ENCODE measurements at places on chromosomes 3 and 15.

DNA sequence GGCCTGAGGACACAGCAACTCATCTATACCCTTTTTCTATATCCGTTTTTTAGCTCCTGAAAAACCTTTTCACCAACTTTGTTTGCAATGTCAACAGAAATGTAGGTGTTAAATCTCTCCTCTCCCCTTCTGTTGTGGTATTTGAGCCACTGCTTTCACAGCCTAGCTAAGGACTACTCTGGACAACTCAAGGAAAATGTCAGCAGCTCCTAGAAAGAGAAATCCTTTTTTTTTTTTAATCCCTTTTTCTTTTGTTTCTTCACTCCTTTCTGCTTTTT, 176.6 kb downstream of the KLHL25 start:
- DNase-seq = no peak

- no peak for DNase-seq
These were observed 3.0 kb downstream of the CCR2 start for GRCh38 chr3:46356909-46357308.

- DNase-seq = no peak
These were observed 172.6 kb upstream of the UMPS start for GRCh38 chr3:124557433-124558232.

DNA sequence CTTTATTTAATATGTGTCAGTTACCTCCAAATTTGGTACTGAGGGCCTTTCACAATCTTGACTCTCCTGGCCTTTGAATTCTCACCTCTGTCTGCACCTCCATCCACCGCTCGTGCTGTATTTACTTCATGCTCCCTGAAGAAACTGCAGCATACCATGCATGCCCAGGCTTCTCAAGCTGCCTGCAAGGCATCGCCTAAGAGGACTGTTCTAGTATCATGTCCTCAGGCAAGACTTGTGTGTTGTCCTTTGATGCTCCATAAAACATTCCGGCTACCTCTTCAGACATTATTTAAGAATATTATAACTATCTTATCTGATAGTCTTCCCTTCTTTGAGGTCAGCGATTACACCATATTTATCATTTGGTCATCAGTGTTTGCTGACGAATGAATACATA, 682.5 kb downstream of the NR2F2 start:
- DNase-seq = no peak

GRCh38 chr3:179921951-179922350, 114.8 kb downstream of the PEX5L start:
- DNase-seq = no peak

DNA sequence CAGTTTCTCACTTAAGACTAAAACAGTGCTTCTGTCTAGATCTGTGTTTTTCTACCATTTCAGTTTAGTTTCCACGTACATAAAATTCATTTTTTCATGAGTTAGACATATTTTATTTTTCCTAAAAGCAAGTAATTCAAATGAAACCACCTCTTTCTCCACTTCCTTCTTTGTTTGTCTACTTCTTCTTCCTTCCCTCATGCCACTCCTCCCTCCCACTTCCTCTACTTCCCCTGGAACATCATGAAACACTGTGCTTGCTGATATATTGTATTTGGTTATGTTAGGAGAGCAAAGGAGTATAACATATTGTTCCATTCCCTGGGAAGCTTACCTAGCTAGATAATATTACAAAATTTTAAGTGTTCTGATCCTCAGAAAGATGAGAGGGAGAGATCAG, 36.7 kb upstream of the GOLGA8B start:
- no peak for DNase-seq

GRCh38 chr3:23611737-23612295, 193.9 kb upstream of the UBE2E1 start:
- no peak for DNase-seq

- DNase-seq = no peak
These were observed 47.9 kb downstream of the ST3GAL6 start for GRCh38 chr3:98811048-98811447.

GRCh38 chr15:60001610-60002527, 2.2 kb upstream of the FOXB1 start:
- DNase-seq = no peak

GRCh38 chr15:27249046-27249759, 278.2 kb downstream of the GABRG3 start:
- DNase-seq = no peak

DNA sequence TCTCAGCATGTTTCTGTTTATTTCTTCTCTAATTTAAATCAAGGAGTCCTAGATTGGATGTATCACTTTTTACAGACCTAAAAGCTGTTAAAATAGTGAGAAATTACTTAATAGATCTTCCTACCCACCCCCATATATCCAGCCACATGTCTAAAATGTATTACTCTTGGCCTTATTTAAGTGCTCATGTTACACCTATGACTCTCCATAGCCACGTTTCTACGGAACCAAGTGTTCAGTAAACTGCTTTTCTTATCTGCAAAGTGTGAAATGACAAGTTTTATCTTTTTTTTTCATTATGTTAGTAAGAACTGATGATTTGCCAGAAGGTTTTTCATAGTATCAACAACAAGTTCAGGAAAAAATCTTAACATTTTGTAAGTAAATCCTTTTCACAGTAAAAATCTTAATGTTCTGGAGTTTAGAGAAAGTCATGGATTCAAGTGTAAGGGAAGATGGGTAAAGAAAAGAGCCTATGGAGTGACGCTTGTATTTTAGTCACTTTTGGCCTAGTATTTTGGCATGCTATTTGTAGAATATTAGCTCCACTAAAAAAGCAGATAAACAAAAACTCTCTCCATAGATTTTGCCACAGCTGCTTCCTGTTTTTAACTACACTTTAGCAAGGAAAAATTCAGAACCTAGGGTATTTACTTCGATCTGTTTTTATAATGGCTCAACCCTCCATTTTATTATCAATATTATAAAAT, 41.2 kb upstream of the IGSF10 start:
- DNase-seq = no peak

DNA sequence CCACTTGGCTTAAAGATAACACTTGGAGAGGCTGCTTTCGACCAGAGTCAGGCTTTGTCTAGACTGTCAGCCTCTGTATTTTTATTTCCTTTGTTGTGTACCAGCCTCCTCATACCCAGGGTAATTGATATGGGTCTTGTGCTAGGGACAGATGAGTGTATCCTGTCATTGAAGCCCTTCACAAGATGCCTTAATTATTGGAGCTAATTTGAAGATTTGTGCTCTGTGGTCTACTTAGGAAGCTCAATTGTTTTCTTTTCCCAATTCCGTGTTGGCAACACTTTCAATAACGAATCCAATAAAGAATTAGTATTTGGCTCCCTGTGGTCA, 60.5 kb upstream of the DPH6 start:
- no peak for DNase-seq

GRCh38 chr3:43238801-43239200, 47.5 kb upstream of the SNRK start:
- no peak for DNase-seq

Measured in activated CD4-positive, alpha-beta T cell treated with anti-CD3 and anti-CD28 coated beads, Interleukin-2, amount 50 U/mL, for 1 hour (primary cell).